Activated CD4-positive, alpha-beta T cell treated with anti-CD3 and anti-CD28 coated beads for 24 hours (primary cell): ENCODE measurements at places on chromosomes 5 and 9.

DNA sequence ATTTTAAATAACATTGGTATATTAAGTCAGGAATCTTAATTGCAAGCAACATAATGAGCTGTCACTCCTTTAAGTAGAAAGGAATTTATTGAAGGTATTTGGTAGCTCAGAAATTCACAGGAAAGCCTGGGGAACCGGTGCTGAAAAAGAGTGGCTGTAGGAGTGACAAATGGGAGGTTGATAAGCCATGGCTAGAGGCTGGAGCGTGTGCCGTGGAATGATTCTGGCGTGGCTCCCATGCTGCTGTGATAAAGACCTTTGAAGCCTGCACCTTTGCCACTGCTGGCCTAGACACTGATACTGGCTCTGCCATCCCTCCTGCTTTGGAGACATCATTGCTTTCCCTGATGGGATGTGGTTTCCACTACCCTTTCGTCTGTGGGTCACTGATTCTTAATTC is 65.7 kb upstream of the ATG10 start:
- DNase-seq: no peak

GRCh38 chr9:108664309-108665255 is 191.2 kb downstream of the ACTL7B start:
- no peak for DNase-seq

DNA sequence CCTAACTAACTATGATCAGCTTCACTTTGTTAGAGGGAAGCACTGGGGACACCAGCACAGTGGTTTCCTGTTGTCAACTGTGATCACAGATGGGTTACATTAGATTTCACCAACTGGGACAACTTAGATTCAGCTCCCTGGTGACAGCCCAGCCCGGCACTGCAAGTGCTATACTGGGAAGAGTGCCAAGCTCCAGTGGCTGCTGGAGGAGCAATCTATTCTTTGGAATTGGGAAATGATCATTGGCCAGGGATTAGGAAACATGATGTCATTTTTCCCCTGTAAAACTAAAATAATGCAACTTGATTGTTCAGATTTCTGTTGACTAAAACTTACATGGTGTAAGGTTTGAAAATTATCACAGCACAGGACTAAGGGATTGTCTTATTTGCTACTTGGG is 33.2 kb downstream of the PTGR1 start:
- DNase-seq: no peak

DNA sequence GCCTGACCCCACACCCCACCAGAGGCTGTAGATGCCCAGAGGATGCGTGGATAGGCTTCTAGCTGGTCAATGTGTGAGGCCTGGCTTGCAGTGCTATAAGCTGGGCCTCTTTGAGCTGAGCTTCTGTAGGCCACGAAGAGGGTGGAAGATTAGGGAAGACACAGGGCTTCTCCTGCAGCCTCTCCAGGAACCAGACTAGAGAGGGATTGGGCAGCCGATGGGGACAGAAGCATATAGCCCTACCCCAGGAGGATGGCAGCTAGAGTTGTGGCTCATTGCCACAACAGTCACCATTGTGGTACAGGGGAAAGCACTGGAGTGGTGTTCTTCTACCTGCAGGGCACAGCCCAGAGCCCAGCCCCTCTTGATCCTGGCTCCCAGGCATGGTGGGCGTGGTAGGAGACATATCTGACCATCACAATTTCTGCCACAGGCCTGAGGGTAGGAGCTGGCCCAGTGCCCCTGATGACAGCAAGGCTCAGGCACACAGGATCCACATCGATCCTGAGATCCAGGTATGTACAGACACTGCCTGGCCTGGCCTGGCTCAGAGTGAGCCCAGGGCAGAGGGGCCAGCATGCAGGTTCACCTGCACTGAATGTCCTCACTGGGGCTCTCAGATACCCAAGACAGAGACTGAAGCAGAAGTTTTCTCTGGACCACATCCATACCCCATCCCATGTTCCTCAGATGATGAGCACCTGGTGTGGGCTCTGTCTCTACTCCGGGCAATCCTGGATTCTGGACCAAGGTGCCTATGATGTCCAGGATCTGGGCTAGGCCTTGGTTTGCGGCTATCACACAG is 8.7 kb downstream of the PDLIM4 start:
- DNase-seq: no peak

- DNase-seq: no peak
These were observed 141.0 kb upstream of the PPP1R26 start for GRCh38 chr9:135338546-135338945.

DNA sequence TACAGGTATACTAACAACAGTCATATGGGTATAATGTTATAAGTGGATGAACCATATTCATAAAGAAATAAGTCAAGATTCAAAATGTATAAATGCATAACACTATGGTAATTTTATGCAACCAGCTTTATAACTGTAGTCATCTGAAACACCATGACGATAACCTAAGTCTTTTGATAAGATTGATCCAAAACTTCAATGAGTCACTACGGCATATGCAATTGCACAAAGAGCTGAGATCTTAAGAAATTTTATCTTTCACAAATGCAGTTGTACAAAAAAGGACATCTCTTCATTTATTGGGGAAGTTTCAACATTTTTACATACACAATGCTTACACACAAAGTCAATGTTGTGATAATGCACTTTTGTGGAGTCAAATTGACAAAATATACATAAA is 20.3 kb downstream of the FAM81B start:
- DNase-seq: no peak

DNA sequence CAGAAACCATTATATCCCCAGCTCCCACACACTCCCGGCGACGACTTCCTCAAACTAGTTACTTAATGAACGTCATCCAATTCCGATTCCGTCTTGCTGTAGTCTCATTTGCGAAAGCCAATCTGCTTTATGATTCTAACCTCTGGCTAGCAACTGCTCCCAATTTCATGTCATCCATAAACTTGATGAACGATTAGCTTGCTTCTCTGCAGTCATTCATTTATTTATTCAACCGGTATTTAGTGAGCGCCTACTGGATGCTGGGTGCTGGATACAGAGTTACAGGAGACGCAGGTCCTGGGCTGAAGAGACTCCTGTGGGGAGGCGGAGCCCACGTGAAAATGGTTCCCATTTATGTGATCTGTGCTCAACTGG is 46.2 kb downstream of the TSPAN17 start:
- no peak for DNase-seq

DNA sequence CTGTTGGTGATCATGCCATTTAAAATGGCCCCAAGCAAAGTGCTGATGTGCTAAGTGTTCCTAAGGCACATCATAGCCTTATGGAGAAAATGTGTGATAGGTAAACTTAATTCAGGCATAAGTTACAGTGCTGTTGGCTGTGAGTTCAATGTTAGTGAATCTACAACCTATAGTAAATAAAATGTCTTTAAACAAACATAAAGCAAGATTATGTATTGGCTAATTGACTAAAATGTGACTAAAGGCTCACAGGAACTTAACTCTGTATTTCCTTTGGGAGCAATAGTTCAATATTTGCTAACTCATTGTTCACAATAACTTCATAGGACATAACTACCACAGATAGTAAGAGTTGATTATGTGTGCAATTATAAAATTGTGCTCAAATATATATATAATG is 49.4 kb upstream of the LRRC19 start:
- no peak for DNase-seq

DNA sequence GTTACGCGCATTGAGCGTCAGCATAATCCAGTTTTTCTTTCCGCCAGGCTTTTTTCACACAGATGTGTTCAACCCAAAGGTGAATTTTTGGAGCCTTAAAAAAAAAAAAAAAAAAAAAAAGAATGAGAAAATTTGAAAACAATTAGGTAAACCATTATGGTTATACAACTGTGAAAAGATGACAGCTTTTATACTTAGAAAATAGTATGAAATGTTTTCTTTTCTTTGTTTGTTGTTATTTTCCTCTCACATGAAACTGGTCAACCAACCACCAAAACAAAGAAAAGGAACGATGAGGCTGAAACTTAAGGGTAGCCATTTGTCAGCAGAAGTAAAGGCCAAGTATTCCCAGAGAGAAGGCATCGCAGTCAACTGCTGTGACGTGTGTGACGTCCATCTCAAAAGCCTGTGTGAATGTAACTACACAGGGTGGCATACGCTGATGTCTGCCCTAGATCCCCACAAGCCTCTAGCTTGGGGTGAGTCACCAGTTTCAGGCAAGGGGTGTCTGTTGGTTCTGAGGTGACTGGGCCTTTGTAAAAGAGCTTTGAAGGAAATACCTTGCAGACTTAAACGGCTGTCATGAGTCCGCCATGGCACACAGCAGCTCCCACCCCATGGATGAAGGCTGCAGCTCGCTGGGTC is 182.9 kb downstream of the AOPEP start:
- no peak for DNase-seq

GRCh38 chr5:10700516-10700915 is 60.5 kb downstream of the DAP start:
- DNase-seq: no peak

GRCh38 chr5:31229266-31229665 is 35.8 kb downstream of the CDH6 start:
- DNase-seq: no peak

DNA sequence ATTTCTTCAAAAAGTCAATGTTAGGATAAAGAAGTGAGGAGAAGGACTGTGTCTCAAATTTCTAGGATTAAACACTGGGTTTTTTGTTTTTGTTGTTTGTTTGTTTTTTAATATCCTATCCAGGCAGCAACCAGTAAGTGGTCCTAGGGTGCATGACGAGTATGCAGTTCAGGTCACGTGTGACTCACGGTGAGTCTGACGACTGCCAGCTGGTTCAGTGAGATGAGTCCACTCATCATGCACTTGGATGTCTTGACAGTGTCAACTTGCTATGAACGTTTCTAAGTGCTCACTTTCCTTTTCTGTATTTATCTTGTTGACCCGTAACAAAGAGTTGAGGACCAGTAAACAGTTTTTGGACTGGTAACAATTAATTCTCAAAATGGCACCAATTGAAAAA is 32.7 kb downstream of the ATG10 start:
- DNase-seq: no peak
